ENCODE measurements at places on chromosomes 3 and 15.
A peak's percentile ranks its signal among the peaks of the same experiment; 100 is the strongest.

GRCh38 chr15:45242289-45242688 is 9.7 kb upstream of the SLC28A2 start:
- peak; percentile 3 for DNase-seq

DNA sequence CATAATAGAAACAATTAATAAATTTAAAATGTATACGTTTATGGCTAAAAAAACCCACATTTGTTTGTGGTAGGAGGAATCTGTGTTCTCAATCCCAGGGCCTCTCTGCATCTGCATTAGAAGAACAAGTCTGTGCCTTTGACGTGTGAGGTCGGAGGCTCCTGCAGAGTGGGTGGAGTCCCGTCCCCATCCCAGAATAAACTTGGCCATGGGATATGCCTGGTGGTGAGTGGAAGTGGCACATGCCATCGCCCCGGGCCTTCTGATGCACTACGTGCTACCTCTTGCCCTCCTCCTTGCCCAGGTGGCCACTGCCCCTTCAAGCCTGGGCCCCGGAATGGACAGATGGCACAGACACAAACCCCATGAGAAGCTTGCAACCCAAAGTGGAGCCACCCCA is 131.1 kb upstream of the NSMCE3 start:
- DNase-seq, result no peak

- peak; percentile 42 for DNase-seq
These were observed 693 bp downstream of the CD200 start for GRCh38 chr3:112333381-112334317.

DNA sequence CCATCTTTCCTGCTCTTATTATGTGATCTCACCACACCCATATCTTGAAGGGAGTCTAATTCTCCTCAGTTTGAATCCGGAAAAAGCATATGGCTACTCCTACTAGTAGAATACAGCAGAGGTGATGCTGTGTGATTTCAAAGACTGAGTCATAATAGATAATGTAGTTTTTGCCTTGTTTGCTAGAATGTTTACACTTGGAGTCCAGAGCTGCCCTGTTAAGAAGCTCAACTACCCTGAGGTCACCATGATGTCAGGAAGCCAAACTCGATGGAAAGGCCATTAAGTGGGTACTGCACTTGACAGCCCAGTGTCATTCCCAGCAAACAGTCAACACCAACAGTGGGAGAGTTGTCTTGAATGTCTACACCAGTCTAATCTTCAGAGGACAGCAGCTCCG is 56.9 kb downstream of the CD200R1L start:
- DNase-seq, result no peak

GRCh38 chr3:66723231-66723630 is 222.4 kb upstream of the LRIG1 start:
- no peak for DNase-seq

DNA sequence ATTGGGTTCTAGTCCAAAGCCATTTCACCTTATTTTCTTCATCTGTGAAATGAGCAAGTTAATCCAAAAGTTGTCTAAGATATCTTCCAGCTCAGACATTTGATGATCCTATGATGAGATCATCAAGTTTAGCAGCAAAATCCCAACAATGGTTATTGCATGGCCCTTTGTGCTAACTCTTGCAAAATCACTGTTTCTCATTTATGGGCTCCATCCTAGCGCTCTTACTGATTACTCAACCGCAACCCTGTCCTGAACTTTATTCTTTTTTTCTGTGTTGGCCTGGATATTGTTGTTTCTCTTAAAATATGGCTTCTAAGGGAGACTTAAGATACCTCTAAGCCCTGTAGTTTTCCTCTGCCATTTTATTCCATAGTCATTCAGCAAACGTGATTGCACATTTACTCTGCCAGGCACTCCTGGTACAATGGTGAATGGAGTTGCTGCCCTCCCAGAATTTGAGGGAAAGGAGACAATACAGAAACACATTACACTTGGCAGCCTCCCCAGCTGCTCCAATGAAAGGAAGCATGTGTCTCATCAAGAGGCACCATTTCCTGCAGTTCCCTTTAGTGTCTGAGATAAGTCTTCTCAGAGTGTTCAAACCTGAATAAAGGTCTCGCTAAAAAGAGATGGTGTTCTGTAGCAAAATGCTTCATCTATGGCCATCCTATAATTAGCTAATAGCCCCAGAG is 4.4 kb downstream of the GXYLT2 start:
- DNase-seq, result no peak

GRCh38 chr3:43774799-43775198 is 84.1 kb downstream of the ABHD5 start:
- DNase-seq, result no peak

DNA sequence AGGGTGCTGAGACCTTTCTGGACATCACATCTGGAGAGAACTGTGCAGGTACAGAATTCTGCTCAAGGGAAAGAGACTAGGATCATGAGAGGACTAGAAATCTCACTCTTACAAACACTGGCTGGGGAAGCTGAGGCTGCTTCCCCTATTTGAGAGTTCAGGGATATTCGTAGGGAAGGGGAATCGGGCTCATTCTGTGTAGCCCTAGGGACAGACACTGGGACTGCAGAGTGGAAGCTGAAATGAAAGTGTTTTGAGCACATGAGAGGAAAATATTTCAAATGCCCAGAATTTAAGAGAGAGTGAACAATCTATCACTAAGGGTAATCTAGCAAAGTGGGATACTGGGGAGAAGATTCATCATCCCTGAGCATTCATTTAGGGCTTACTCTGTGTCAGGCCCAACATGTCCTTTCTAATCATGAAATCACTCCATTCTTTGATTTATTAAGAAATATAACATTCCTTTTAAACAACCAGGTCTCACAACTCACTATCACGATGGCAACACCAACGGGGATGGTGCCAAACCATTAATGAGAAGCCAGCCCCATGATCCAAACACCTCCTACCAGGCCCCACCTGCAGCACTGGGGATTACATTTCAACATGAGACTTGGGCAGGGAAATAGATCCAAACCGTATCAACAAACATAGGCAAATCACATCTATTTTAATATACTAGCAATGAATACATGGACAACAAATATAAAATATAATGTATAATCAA is 63.0 kb downstream of the CPN2 start:
- DNase-seq, result no peak

DNA sequence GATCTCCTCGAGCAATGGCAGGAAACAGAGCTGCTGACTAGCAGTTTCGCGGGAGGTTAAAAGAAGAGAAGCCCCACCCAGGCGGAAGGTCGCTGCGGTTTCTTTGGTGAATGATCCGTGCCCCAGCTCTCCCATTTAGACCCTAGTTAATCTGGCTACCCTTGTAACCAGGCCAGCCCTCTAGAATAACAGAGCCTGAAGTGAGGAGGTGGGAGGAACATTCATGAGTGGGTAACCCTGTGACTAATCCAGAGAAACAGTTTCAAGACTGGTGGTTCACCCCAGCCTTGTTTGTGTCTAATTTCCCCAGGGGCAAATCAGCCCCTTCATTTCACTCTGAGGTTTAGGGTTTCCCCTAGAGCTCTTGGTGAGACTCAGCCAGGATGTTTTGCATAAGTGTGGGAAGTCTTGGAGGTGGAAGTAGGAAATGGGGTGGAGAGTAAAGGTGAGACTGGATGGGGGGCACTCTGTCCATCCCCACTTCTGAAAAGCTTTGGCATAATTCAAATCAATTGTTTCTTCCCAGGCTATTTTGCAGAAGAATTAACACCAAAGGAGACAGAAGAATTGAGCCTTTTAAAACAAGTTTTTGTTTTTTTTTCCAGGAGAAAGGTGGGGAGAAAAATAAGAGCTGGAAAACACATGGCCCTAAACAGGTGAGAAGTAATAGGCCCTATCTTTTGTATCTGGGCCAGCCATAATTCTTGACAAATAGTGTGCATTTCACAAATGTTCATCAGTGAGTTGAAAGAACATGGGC is 303.1 kb downstream of the RPLP1 start:
- DNase-seq, result peak; percentile 90

GRCh38 chr3:21754839-21755238 is 3.8 kb upstream of the ZNF385D start:
- DNase-seq, result no peak

DNA sequence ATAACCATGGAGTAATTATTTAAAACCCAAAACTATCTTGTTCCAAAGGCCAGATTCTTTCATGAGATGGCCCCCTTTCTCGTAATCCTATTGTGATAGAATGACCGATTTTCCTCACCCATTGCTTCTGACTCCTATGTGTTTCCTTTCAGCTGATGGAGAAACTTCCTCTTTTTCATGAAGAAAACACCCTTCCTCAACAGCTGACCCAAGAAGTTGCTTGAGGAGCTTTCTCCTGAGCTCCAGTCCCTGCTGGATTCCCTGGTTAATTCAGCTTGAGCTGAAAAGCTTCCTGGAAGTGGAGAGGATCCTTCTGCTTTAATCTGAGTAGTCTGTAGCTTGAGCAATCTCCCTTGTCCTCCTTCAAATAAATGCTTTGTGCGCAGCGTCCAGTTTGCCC is 75.0 kb downstream of the BFSP2 start:
- no peak for DNase-seq

GRCh38 chr3:185251272-185251671 is 2.6 kb downstream of the EHHADH start:
- no peak for DNase-seq

DNA sequence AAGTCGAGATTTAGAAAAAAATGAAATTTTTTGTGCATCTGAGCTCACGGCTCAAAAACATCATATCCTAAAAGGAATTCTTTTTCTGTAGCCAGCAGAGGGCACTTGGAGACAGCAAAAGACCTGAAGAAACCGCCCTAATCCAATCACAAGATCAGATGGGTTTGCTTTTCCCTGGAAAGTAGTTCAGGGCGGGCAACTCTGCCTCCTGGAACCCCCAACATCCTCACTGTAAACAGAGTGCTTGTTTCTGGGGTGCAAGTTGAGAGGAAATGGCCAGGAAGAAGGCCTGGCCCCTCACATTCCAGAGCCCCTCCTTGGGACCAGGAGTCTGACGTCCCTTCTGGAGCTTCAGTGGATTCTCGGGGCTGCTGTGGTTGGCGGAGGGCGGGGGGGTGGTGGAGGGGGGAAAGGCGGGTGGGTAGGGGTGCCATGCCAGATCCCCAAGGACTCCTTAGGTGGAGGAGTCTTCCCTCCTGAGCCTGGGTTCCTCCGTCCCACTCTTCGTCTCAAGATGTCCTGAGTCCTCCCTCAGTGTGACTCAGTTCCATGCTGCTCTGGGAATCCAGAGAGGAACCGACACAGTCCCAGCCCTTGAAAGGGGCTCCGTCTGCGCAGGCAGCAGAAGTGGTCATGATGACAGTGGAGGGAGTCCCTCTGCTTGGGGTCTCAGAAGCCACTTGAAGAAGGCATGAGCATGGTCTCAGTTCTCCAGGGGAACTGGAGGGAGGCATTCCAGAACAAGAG is 35.9 kb downstream of the CCK start:
- DNase-seq, result no peak

- DNase-seq, result no peak
These were observed 11.4 kb upstream of the MEGF11 start for GRCh38 chr15:66264859-66265513.

GRCh38 chr15:69608661-69609060 is 156.0 kb downstream of the RPLP1 start:
- no peak for DNase-seq

- no peak for DNase-seq
These were observed 24.2 kb downstream of the KATNBL1 start for GRCh38 chr15:34185666-34186065.

DNA sequence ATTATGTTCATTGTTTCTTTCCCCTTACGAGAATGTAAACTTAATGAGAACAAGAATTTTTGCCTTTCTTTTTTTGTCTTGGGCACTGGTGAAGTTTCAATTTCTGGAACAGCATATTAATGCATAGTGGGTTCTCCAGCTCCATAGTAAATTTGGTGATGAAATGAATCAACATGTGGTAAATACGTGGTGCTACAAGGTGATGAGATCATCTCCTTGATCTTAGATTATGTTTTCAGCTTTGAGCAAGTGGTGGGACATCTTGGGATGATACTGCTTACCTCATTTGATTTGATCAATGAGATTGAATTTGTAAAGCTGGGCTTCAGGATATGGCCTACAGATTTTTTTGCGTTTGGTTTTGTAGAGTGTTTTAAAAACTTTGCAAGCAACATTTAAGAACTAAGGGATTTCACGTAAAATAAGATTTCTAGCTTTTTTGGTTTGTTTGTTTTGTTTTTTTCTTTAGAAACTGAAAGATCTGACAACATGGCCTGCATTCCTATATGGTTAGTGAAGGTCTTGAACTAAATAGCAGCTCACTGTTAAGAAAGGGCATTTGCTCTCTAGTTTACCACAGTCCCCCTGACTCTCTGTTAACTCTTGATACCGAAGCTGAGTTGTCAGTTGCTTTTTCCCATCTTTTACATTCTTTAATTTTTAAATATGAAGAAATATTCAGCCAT is 45.6 kb downstream of the FNDC3B start:
- DNase-seq, result no peak

- DNase-seq, result no peak
These were observed 18.6 kb downstream of the CMTM8 start for GRCh38 chr3:32257042-32257441.

DNA sequence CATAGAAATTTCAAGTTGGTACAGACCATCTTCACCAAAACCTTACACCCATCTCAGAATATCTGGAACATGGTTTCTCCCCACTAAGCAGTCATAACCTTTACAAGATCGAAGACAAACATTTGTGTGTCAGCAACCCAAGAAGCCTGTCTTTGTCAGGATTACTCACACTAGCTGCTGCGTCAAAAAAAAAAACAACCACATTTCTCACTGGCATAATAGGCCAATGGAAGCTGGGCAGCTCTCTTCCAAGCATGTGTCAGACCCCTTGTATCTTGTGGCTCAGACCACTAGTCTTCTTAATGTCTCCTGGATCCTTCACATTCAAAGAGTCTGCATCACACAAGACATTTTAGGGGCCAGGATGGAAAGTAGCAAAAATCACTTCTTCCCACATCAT is 266.9 kb upstream of the IGF1R start:
- DNase-seq, result no peak

GRCh38 chr15:36469311-36469966 is 110.0 kb upstream of the CDIN1 start:
- no peak for DNase-seq

DNA sequence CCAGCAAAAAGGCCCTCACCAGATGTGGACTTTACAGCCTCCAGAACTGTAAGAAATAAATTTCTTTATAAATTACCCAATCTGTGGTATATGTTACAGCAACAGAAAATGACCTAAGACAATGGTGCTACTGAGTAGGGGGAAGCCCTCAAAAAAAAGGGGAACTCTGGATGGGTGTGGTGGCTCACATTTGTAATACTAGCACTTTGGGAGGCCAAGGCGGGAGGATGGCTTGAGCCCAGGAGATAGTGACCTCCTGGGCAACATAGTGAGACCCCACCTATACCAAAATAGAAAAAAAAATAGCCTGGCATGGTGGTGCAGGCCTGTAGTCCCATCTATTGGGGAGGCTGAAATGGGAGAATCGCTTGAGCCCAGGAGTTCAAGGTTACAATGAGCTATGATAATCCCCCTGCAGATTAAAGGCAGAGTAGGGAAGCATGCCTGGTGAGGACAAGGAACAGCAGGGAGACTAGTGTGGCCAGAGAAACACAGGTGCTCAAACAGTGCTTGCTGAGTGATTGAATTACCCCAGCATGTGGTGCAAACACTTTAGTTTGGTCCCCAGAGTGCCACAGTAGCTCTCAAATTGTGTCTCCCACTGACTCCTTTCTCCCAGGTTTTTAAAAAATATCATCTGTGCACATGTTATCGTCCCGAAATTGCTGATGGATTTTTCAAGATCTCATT is 13.9 kb upstream of the USP3 start:
- DNase-seq, result no peak

Data from activated CD4-positive, alpha-beta T cell treated with anti-CD3 and anti-CD28 coated beads for 48 hours (primary cell).